Left cardiac atrium (tissue), 4 donors: ENCODE measurements at places on chromosomes 12 and 14. TPM values are rescaled to one million over a fixed set of nuclear protein-coding genes. Genes with fewer than 3 reads are reported as not detected.

DNA sequence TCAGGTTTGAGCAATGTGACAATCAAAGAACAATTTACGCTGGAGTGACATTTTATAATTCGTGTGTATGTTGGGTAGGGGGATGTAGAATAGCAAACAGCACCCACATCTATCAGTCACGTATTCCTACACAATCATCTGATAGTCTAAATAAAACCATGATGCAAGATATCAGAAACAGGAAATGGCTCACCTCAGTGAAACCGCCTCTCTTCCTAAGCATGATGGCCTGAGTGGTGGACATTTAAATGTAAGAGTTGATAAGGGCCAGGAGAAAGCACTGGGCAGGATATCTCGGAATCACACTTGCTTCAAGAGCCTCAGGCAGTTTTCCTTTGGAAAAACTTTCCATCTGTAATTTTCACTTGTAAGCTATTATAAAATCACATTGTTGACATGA is 128.2 kb downstream of the GRIP1 start:
- no peak for DNase-seq

DNA sequence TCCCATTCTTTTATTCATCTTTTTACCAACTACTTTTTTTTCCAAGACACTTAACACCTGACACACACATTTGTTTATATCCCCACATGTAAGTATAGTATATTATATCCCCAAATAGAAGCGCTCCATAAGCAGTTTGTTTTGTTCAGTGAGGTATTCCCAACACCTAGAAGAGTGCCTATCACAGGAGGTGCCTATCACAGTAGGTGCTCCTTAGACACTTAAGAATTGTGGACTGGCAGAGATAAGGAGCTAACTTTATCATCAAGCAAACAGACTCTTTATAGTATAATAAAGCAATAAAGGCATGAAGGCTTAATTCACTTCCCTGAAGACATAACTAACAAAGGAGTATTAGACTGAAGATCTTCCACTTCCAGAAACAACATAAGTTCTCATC is 29.1 kb downstream of the OSBPL8 start:
- no peak for DNase-seq

PRPF40B gene
- 21.1 TPM for total RNA-seq

GIT2 gene
- total RNA-seq: 35.3 TPM

- no peak for DNase-seq
Observed at GRCh38 chr12:64170024-64170423, 52.1 kb downstream of the KICS2 start.

CCDC60 gene
- not detected for total RNA-seq

RNASE2 gene
- total RNA-seq: 3.8 TPM
